ENCODE measurements at places on chromosomes 1 and 21. TPM values are rescaled to one million over a fixed set of nuclear protein-coding genes. Genes with fewer than 3 reads are reported as not detected.
A peak's percentile ranks its signal among the peaks of the same experiment; 100 is the strongest.

Gene ASTN1
- 0.72 TPM for total RNA-seq

Gene CGN
- 128 TPM for total RNA-seq

Gene NBPF4
- total RNA-seq = not detected

- no peak for DNase-seq
Measured at GRCh38 chr1:64186138-64186897, 17.1 kb upstream of the UBE2U start.

GRCh38 chr1:177119311-177119710 lies 45.2 kb downstream of the ASTN1 start:
- no peak for DNase-seq

- DNase-seq = peak; percentile 77
Measured at GRCh38 chr1:229227298-229227919, 43.5 kb upstream of the RAB4A start.

- DNase-seq = no peak
Measured at GRCh38 chr1:72954943-72955342, 672.6 kb upstream of the NEGR1 start.

DNA sequence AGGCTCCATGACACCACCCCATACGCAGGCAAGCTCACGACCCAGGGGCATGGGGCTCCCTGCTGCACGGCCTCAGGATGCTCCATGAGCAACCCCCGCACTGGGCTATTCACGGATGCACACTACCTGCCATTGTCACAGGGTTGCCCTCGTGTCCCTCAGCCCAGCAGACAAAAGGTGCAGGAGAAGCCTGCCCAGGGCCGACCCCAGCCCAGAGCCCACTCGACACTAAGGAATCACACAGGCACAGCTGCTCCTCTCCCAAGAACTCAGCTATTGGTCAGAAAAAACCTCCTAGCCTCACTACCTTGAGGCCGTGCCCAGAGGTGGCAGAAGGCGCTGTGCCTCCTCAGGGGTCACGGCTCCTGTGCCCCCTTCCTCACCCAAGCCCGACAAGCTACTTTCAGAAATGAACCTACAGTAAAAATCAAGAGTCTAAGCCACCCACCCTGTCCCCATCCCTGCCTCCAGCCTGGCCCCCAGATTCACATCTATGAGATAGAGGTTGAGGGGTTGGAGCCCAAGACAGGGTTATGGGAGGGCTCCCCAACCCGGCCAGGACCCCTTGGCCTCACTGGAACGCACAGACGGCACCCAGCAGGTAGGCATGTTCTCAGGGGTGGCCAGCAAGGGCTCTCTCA lies 6.4 kb upstream of the SPATC1L start:
- no peak for DNase-seq

DNA sequence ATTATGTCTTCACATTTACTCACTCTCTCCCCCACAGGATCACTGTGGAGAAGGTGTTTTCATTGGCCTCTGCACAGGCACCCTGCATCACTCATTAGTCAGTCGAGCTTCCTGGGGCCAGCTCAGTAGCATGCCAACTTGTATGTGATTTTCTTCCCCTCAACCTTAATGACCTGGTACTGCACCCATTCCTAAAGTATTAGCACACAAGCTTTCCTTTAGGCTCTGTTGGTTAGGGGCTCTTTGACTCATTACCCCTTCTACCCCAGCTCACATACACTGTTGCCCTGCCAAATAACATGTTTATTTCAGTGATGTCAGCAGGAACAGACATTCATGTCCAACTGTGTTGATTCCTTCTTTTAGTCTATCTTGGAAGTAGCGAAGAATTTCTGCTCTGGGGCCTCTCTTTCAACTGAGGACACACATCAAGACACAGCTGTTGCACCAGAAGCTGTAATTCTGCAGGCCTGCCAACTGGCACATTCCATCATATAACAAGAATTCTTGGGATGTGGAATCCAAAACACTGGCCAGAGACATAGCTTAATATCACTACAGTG lies 603.5 kb upstream of the ADAMTS5 start:
- DNase-seq = no peak
